ENCODE measurements at places on chromosomes 4 and X.

- no peak for DNase-seq
Observed at GRCh38 chr4:156252358-156252921, 298.8 kb upstream of the CTSO start.

- no peak for DNase-seq
Observed at GRCh38 chr4:125235971-125236370, 78.8 kb upstream of the FAT4 start.

- DNase-seq: no peak
Observed at GRCh38 chr4:34850421-34850820, 1393.9 kb downstream of the ARAP2 start.

DNA sequence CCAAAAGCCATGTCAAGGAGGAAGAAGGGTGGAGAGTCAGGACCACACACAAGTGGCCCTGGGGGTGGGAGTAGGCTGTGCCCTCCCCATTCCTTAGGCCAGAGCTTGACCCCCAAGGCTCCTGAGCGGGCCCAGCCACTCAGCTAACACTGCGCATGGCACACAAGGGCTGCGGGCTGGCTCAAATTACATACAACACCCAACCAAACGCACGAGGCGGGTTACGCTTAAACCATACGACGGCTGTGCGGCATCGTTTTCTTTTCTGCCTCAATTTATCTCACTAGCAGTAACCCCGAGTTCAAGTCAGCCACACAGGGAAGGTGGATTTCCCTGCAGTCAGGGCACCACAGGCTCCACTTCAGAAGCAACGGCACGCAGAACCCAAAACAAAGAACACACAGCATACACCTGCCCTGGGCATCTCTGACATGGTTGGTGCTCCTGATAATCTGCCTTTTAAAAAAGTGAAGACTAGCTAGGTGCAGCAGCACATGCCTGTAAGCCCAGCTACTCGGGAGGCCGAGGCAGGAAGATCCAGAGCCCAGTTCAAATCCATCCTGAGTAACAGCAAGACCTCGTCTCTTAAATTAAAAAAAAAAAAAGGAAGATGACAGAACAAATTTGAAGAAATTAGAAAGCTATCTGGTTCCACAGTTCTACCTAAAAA lies 2.9 kb downstream of the GAK start:
- DNase-seq: no peak

DNA sequence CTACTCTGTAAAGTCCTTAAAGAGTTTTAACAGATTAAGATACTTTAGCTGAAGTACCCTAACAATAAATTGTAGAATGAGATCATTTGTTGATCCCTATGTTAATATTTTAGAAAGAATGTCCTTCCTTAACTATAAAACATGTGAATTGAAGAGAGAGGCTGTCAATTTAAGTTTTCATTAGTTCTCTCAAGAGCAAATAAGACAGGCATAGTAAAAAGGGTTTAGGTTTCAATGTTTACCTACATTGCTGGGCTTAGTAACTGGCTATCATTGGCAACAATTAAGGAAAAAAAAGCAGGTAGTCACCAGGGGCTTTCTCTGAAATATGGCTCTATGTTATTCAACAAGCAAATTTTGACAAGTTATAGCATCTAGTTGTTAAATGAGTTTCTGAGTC lies 91.5 kb downstream of the ATRX start:
- no peak for DNase-seq

DNA sequence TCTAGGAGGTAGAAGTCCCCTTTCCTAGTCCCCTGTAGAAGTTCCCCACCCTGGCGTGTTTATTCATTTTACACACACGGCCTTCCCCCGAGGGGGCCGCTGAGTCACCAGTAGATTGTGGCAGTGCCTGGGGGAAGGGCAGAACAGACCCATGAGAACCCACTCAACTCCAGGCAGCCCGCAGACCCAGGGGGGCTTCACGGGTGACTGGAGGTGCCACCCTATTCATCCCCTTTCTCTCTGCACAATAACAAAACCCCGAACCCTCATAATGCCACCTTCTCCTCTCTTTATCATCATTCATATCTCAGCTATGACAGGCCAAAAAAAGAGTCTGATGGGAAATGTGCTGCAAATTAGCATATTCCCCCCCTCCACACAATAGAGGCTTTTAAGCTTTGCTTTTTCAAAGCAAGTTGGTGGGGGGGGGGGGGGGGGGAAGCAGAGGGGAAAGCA lies 20.4 kb upstream of the GPM6B start:
- no peak for DNase-seq

GRCh38 chr4:173513651-173514050 lies 16.4 kb downstream of the HAND2 start:
- no peak for DNase-seq

DNA sequence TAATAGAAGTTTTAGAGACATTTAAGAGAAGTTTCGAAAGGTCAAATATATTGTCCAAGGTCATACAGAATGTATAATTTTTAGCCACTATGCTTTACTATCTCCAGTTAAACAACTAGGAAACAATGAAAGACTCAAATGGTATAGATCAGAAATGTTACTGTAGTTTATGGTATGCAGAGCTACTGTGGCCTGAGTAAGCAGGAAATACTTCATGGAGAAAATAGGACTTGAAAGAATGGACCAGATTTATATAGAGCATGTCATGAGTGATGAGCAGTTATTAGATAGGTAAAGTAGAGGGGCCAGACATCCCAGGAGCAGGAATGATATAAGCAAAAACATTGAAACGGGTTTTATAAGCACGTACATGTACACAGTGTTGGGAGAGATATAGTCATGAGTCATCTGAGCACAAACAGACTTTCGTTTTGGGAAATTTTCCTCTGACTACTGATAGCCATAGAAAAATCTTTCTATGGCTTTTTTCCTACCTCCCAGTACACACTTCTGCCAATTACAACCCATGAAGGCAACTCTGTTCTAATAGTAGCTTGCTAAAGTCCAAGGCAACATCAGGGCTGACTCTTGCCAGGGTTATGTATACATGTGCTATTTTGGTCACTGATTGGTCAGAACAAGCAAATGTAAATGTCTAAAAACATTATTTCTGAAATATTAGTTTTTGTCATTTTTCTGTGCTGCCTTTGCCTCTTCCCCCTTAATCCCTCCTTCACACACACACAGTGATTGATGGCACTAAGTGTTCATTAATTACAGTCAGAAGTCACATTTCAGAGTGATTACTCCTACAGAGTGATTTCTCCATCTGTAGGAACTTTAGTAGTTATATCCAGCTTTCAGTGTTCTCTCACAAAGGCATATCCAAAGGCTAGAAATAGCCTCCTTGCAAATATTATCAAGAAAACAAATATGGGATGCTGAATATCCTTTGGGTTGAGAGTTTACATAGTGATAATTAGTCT lies 198.7 kb downstream of the ENOX2 start:
- no peak for DNase-seq

DNA sequence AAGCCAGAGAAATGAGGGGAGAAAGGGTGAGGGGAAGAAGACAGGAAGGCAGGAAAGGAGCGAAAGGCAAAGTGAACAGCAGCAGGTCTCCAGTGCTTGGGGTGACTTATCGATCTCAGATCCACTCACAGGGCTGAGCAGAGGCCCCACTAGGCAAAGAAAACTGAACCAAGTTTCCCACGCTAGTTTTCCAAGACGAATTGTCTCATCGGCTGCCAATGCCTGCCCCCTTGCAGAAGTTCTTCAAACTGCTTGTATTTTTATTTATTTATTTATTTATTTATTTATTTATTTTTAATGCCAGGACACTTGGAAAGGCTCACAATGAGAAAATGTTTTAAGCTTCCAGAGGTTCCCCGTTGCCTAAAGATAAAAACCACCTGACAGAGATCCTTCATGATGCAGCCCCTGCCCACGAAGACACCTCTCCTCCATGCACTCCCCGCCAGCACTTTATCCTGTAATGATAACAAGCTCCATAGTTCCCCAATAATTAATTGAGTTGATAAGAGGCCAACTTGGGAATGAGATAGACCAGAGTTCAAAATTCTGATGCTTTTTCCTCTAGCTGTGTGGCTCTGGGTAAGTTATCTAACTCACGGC lies 43.2 kb downstream of the QDPR start:
- DNase-seq: no peak

- DNase-seq: no peak
Observed at GRCh38 chr4:169632896-169633295, 12.5 kb downstream of the CLCN3 start.

- DNase-seq: no peak
Observed at GRCh38 chrX:123964156-123964834, 2.8 kb downstream of the STAG2 start.

DNA sequence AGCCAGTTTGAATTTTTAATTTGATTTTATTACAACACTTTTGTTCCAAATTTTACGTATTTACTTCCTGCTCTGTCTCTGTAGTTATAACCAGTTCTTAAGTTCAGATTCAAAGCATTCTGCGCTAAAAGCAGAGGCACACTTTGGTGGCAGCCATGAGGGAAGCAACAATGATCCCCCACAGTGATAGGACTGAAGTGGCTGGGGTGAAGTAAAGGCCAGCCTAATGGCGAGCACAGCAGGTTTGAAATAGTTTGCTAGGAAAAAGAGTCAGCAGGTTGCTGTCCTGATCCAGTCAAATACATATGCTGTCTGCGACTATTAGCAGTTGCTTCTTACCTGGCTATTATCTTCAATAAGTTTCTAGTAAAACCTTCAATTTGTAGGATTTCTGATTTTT lies 176.3 kb downstream of the RPA4 start:
- no peak for DNase-seq
